ENCODE measurements at places on chromosomes 11 and 22.

GRCh38 chr11:61059260-61059752 is 43.0 kb upstream of the CD5 start:
- DNase-seq, result no peak

DNA sequence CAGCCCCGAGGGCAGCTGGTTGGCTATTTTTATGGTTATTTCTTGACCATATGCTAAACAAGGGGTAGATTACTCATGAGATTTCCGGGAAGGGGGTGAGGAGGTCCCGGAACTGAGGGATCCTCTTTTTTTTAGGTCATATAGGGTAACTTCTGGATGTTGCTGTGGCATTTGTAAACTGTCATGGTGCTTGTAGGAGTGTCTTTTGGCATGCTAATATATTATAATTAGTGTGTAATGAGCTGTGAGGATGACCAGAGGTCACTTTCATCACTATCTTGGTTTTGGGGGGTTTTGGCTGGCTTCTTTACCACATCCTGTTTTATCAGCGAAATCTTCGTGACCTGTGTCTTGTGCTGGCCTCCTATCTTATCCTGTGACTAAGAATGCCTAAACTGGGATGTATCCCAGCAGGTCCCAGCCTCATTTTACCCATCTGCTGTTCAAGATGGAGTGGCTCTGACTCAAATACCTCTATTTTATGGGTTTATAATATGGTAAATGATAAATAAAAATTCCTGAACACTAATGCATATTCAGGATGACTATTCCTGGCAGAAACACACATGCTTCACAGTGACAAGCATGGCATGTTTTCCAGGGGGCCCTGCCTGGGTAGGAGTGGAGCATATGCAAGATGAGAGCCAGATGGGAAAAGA is 11.2 kb downstream of the KREMEN1 start:
- DNase-seq, result no peak

- no peak for DNase-seq
Measured at GRCh38 chr11:111001081-111001430, 244.5 kb upstream of the POU2AF2 start.

GRCh38 chr22:45548247-45548840 is 45.7 kb downstream of the FBLN1 start:
- DNase-seq, result no peak

DNA sequence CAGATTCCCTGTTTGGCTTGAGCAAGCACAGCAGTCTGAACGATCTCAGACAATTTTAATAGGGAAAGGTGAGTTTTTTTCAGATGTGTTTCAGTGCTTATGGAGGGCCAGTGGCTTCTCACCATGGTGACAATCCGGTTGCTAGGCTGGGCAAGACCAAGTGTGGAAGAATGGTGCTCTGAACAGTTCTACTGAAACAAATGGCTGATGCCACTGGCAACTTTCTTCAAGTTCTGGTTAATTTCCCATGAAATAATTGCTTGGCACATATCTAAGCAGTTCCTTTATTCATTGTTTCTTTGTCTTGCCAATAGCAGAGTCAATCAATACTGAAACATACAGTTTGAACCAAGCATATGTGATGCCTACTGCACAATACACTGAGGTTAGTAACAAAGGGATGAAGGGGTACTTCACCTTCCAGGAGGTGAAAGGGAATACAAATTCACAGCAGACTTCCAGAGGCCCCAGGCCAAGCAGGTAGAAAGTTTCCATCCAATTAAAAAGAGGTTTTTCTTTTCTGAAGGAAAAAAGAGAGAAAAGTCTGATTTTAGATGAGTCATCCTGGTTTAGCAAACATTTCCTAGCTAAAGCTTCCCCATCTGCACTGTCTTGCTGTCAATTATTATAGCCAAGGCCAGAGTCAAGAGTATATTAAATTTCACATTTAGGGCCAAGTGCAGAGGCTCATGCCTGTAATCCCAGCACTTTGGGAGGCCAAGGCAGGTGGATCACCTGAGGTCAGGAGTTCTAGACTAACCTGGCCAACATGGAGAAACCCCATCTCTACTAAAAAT is 21.2 kb upstream of the NDUFC2 start:
- no peak for DNase-seq

All from activated CD4-positive, CD25-positive, alpha-beta regulatory T cell (primary cell).